Cerebellar nuclear complex (tissue), 1 donor: ENCODE measurements at places on chromosomes 3 and 15.

DNA sequence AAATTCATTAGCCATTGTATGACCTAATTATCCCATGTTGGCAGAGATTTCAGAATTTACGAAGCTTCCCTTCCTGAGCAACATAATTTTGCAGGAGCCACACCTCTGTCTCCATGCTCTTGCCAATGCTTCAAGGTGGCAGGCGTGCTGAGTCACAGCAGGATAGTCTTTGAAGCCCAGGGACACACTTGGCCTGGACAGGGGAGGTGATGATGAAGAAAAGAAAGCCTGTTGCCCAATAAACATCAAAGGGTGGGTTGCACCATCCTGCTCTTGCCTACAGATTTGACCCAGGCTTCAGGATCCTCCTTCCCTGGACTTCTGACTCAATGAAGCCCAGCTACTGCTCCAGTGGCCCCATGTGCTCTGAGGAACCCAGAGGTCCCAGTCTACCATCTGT lies 117.1 kb downstream of the MINAR1 start:
- no peak for DNase-seq

DNA sequence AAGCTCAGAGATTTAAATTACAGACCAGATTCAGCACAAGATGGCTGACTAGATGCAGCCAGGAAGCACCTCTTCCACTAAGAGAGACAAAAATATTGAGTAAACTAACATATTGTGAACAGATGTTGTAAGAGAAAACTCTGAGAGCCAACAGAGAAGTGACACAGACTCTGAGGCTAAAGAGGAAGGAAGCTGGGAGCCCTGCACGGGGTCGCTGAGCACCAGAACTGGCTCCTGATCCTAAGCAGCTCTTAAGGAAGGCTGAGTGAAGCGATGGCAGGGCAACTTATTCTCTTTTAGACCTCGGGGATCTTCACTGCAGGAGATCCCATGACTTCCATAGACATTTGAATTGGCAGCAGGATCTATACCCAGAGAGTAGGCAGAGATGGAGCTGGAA lies 578.0 kb upstream of the GRM7 start:
- no peak for DNase-seq

DNA sequence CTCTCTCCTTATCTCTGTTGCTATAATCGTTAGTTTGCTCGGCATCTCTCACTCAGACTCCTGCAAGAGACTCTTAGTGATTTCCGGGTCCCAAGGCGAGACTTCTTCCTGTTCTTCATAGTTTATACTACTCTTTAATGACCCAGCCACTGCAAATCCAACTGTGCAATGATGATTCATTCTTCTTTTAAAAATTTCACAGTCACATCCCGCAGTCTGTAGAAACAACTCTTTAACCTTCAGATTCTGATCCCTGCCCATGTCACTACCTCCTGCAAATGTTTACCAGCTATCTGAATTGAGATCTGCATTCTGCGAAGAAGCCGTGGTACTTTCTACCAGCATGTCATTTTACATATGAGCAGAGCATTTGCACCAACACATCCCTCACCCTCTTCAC lies 2.8 kb upstream of the VGLL3 start:
- no peak for DNase-seq

- DNase-seq = peak; percentile 73
Observed at GRCh38 chr3:66398228-66399025, 102.4 kb downstream of the LRIG1 start.

DNA sequence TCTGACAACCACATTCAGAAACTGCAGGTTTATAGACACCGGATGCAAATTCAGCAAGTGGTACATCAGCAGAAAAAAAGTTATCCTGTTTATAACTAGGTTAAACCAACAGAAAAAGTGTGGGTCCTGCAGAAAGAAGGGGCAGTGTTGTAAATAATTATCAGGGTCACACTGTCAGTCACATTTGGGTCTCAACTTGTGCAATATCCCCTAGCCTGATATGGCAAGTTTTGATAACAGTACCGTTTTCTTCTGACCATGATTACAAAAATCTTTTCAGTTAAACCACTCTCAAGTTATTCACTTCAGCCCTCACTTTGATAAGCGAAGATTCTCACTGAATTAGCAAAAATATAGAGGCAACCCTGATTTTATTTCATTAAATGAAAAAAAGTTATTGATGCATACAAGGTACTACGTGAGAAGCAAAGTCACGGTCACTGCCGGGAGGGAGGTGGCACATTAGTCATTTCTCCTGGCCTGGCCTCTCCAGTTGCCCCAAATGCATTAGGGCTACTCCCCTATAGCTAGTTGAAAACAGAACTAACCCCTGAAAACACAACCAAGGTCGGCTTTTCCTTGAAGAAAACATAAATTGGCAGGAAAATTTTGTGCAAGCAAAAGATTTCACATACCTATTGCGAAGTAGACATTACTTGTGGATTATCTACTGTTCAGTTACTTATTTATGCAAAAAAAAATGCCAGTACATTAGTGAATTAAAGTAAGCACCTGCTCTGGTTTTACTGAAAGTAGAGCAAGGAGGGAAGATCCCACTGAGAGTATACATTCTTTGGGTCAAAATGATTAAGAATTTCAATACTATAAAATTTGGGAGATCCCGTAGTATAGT lies 28.6 kb downstream of the IL5RA start:
- no peak for DNase-seq

DNA sequence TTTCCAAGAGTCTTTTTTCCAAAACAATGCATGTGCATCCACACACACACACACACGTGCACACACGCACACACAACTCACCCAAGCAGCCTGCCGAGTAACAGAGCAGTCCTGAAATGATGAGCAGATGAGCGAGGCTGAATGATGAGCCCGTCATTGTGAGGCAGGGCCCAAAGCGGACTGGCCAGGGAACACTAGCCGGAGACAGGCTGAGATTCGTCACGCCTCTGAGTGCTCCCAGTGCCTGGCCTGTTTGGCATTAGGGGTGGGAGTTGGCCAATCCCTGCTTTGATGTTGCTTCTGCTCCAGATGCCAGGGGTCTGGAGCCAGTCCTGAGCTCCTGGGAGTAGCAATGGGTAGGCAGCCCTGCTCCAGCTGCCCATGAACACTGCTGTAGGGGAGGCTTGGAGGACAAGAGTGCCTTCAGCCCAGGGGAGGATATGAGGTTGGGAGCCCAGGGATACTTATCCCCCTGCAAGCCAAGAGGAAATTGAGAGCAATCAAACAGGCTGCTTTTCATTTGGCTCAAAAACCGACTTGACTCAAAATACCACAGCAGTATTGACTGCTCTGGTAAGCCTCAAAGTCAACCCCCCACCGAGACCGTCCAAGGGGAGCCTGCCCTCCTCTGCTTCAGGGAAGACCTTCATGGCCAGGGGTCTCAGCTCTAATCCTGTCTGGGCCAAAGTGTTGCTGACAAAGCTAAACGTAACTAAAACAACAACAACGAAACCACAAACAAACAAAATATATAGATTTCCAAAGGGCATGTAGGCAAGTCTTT lies 22.9 kb downstream of the COLQ start:
- no peak for DNase-seq

- DNase-seq = no peak
Observed at GRCh38 chr15:26096581-26096980, 233.5 kb upstream of the ATP10A start.

DNA sequence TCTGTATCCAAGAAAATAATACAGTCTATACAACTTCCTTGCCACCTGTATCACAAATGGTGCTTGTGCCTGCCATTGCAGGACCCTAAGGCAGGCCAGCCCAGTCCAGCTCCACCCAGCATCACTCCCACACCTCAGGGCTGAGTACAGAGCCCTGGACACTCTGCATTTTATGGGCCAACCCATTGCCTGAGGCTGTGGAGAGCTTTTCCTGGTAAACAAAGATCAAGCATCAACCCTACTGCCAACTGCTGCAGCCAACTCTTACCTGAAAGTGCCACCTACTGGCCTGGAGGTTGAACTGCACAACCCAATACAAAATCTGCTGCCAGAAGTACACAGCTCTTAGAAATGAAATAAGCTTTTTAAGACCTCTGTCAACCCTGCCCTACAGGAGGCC lies 1082.2 kb downstream of the NAALADL2 start:
- DNase-seq = no peak

- no peak for DNase-seq
Observed at GRCh38 chr15:69042531-69042930, 28.0 kb downstream of the NOX5 start.

DNA sequence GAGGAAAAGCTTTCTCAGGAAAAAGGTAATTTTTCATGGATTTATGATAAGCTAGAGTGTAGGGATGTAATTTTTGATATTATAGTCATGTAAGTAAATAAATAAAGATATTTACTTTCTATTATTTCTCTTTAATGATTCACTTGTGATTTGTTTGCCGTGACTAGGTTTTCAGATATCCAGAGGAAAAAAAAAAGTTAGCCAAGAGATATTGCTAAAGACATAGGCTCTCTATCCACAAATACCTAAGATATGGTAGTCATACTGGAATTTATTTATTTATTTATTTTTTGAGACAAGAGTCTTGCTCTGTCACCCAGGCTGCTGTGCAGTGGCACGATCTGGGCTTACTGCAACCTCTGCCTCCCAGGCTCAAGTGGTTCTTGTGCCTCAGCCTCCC lies 59.9 kb downstream of the AP4E1 start:
- no peak for DNase-seq

DNA sequence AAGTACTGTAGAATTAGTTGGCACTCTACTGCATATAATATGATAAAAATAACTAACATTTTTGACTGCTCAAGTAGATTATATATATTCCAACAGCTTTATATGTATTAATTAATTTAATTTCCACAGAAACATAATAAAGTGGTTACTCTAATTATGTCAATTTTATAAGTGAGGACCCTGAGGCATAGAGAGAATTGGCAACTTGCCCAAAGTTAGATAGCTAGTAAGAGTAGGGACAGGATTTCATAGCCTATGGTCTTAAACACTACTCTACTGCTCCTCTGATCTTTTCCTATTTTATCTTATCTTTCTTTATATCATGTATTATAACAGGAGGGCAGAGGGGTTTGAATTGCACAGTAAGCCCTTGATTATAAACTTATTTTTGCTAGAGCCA lies 418.7 kb upstream of the SGO1 start:
- no peak for DNase-seq

- no peak for DNase-seq
Observed at GRCh38 chr3:100226712-100227429, 33.9 kb upstream of the TBC1D23 start.

DNA sequence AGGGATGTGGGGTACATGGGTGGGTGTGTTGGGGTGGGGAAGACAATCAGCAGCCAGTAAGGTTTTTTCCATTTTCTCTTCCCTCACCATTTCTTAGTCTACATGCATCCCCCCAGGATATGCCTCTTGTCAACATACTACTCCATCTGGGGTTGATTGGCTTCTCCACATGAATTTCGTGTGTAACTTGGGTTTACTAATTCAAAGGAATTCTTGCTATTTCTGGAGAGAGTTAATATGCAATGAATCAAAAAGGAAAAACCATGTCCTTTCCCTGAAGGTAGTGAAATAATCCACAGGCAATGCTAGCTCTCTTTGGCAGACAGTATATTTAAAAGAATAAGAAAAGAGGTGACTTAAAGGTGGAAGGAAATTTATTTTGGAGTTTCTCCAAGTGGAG lies 198.4 kb downstream of the EBLN2 start:
- DNase-seq = no peak

DNA sequence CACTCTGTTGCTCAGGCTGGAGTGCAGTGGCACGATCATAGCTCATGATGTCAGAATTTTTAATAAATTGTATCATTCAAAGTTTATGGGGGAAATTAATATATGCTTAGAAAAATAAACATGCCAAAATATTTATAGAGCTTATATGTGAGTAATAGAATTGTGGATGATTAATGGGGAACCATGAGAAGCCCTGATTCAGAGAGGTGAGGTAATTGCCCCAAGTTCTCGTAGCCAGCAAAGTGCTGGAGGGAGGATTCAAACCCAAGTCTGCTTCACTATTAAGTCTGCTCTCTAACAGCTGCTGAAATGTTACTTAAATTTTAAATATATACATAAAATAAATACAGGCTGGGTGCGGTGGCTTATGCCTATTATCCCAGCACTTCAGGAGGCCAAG lies 26.2 kb upstream of the IGF2BP2 start:
- no peak for DNase-seq

DNA sequence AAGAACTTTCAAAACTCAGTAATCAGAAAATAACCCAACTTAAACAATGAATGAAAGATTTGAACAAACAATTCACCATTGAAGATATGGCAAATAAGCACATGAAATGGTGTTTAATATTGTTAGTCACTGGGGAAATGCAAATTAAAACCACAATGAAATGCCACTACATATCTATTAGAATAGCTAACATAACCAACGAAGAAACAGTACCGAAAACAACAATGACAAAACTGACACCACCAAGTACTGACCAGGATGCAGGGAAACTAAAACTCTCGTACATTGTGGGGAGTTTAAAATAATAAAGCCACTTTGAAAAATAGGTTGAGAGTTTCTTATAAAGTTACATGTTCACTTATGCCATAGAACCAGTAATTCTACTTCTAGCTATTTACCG lies 69.1 kb downstream of the KBTBD8 start:
- DNase-seq = no peak

- no peak for DNase-seq
Observed at GRCh38 chr3:14793126-14793857, 25.5 kb upstream of the FGD5 start.
